ENCODE measurements at places on chromosomes 1 and 21.

GRCh38 chr1:7541629-7542028, 229.5 kb upstream of the VAMP3 start:
- no peak for DNase-seq

DNA sequence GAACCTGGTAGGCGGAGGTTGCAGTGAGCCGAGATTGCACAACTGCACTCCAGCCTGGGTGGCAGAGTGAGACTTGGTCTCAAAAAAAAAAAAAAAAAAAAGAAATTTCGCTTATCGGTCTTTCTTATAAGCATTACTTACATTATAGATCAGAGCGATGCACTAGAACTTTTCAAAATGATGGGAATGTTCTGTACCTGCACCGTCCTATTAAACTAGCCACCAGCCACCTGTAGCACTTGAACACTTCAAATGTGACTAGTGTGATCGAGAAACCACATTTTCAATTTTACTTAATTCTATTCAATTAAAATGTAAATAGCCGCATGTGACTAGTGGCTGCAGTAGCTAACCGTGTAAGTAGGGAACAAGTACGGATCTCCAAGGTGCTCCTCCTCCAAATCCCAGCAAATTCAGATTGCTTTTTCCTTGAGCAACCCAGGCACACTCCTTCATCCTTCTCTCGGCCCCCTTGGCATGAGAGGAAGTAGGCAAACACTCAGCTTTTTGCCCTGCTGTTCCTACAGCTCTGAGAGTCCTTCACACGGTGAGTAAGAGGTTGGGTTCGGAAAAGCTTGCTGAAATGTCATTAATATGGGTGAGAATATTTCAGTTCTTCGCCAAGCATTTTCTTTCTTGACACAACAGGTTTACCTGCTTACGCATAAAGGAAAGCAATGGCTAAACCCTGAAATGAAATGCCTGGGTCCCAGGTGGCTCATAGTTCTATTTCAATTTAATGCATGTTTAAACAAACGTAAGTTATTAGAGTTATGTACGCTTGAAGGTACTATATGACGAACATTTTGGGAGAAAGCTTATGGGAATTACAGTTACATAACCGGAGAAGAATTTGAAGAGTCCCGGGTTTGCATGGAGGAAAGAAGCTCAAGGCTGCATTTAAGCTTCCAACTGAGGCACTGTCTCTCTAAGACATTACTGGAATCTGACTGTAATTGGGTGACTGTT, 69.5 kb upstream of the HUNK start:
- DNase-seq: no peak

DNA sequence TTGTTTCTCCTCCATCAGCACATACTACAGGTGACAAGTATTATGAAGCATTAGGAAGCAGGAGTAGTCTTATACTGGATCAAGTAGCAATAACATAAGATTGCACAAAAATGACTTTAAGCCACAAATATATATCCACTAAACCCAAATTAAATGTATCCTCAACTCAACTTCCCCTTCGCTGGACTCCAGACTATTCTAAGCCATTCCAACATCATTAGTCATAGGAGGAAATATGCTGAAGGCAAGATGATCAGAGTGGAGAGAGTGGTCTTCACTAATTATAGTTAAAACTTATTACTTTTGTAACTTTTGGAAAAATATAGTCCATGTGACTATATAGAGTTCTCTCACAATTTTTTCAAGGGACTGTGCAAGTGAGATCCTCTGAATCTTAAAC, 390.7 kb upstream of the ZP4 start:
- DNase-seq: no peak

GRCh38 chr1:33925586-33925985, 61.7 kb downstream of the HMGB4 start:
- no peak for DNase-seq

GRCh38 chr1:108016451-108016920, 51.5 kb upstream of the VAV3 start:
- no peak for DNase-seq

- DNase-seq: no peak
Observed at GRCh38 chr1:57017200-57017599, 51.4 kb upstream of the C8B start.

GRCh38 chr1:156654700-156655099, 12.8 kb downstream of the BCAN start:
- DNase-seq: no peak

DNA sequence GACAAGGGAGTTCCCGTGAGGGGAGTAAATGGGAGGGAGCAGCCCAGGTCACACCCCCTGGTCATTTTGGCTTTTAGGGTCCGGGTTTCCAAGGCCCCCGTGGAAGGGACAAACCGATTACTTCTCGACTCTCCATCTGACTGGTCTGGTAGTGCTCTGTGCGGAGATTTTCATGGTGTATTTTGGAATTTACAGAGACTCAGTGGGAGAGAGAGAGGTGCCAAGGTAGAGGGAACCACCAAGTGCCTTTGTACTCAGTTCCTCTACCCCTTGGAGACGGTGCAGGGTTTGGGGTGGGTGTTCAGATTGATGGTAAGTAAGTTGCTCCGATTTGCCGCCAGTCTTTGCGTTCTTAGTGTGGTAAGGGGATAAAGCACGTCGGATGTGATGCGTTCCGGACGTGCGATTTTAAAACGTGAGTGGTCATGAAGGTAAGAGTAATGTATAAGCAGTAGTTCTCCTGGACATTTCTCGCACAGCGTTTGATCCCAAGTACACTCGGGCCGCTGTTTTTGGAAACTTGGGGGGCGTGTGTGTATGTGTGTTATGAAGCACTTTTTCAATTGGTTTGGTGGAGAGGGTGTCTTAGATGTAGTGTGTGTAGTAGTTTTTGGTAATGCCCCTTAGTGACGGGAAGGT, 682 bp downstream of the SUCO start:
- DNase-seq: peak; percentile 19

DNA sequence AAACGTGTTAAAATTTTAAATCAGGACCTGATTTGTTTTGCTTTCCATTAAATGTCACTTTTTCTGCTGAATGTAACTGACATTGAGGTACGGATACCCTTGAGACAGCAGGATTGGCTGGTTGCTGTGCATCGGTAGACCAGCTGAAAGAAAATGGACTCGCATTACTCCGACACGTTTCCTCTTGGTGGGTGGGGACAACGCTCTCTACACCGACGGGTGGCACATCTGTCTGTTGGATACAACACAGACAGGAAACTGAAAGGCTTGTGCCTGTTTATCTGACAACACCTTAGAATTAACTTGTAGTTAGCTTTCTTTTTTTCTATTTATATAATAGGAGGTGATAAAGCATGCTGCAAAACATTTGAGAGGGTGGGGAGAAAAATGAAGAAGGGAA, 19.4 kb downstream of the PRPF38A start:
- DNase-seq: no peak

- DNase-seq: no peak
Observed at GRCh38 chr1:59455206-59455605, 158.3 kb downstream of the FGGY start.

GRCh38 chr1:50214717-50215116, 106.0 kb downstream of the ELAVL4 start:
- DNase-seq: no peak

- DNase-seq: no peak
Observed at GRCh38 chr1:5755552-5756125, 236.6 kb downstream of the NPHP4 start.

DNA sequence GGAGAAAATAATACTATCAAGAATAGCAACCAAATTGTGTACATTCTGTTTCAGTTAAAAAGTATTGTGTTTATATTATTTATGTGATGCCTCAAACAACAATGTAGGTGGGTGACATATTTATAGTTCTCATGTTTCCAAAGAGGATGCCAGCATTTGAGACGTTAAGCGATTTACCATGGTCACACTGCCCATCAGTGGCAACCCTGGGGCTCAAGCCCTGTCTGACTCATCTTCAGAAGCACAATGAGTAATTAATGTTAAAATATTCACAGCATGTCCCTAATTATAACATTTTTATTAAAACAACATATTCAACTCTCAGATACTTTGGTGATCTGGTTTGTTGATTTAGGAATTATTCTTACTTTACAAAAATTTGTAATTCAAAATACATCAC, 409.4 kb downstream of the BRINP3 start:
- no peak for DNase-seq

- no peak for DNase-seq
Observed at GRCh38 chr1:204692325-204692840, 6.8 kb upstream of the LRRN2 start.

DNA sequence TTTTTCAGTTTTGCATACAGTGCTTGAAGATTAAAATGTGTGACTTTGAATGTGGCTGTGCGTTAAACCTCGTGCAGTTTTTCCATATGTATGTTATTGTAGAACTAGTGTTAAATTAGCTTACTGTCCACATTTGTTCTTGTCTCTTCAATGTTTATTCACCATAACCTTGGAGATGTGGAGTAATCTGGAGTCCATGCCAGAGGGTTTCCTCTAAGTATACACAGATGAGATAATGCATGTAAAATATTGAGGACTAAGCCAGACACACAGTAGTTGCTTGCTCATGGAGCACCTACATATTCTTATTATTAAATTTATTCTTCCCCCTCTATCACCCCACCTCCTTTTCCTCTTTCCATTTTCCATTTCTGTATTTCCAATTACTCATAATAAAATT, 7.7 kb upstream of the GIPC2 start:
- peak; percentile 2 for DNase-seq

- DNase-seq: no peak
Observed at GRCh38 chr1:42750041-42750440, 10.0 kb upstream of the CLDN19 start.

DNA sequence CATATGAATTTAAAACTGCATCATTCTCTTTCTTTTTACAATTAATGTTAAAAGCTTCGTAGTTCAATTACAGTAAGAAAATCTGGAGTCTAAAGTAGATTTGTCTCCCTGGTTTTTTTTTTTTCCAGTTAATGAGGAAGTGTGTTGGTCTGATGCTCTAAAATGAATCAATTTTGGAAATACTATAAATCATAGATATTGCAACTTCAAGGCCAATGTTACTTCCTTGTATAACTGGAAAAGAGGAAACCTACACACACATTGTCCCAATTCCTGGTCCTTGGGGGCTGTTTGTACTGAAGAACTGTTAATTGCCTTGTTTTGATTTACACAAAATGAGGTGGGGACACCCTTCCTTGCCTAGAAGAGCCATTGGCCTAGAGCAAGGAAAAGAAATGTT, 107.2 kb downstream of the RGS2 start:
- no peak for DNase-seq

DNA sequence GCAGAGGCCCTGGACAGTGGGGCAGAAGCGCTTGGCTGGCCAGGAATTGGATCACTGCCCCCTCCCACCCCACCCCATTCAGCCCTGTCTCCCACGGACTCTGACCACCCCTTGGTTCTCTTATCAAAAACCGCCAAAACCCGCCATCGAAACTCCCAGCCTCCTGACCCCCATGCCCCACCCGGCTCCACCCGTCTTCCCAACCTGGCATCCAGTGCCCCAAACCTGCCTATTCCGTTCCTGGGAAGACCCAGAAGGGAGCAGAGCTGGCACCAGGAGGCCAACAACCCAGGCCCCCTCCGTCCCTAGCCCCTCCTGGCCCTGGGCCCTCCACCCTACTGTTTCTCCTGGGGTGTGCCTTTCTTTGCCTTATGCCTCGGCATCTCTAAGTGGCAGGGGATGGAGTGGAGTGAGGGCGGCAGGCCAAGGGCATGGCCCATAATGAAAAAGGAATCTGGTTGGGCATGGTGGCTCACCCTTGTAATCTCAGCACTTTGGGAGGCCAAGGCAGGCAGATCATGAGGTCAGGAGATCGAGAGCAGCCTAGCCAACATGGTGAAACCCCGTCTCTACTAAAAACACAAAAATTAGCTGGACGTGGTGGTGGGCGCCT, 16.5 kb upstream of the EPHA2 start:
- no peak for DNase-seq

DNA sequence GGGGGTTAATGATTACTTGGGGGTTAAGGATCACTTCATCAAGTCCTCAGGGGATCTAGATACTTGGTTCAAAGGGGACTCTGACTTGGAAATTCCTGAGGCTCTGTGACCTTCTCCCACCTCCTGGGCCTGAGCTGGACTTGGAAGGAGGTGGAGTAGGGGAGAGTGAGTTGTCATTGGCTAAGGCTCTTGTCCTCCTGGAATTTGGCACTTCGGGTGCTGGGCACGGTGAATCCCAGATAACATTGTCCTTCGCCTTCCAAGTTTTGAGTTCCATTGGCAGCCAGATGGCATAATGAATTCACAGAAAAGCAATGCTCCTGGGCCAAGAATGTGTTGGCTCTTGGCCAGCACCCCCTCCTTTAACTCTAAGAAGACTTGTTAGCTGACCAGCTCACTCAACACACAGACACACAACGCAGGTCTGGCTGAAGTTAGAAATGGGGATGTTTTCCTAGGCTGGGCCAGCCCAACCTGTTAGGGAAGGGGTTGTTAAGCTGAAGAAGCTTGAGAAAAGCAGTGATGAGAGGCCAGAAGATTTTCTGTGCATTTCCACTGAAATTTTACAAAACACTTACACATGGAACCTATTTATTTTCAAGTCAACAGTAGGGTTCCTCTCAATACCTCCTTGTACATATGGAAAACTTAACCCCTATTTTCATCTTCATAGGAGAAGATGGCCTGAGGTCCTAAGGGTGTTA, 29.7 kb downstream of the SLC26A9 start:
- DNase-seq: no peak

- DNase-seq: no peak
Observed at GRCh38 chr1:62229468-62229867, 34.8 kb downstream of the L1TD1 start.

GRCh38 chr1:113981962-113982931, 3.0 kb downstream of the OLFML3 start:
- no peak for DNase-seq

DNA sequence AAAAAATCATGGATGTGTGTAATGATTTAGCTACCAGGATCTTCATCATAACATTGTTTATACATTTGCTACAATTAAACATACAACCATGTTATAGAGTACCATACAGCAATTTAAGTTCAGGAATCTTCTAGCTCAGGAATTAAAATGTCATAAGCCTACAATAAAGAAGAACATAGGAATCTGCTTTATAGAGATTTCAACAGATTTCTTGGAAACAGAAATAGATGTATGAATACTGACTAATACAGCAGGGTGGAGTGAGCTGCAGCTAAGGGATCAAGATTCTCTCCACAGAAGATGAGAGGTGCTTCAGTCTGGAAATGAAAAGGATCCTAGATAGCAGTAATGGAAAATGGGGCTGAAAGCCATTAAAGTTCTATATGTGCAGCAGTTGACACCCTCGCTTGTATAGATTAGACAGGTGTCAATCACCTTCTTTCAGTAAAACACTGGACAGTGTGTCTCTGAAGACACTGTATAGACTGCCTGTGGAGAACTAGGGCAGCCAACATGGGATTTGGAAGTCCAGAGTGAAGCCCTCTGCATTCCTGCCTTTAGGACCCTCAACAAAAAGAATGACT, 73.9 kb downstream of the DNTTIP2 start:
- DNase-seq: no peak

- no peak for DNase-seq
Observed at GRCh38 chr1:70486676-70487458, 75.8 kb downstream of the CTH start.

GRCh38 chr1:54460351-54460750, 54.2 kb upstream of the SSBP3 start:
- DNase-seq: no peak
